ENCODE measurements at places on chromosomes 1 and 21. TPM values are rescaled to one million over a fixed set of nuclear protein-coding genes. Genes with fewer than 3 reads are reported as not detected.
A peak's percentile ranks its signal among the peaks of the same experiment; 100 is the strongest.

The PPIAL4G gene
- not detected for total RNA-seq

The FRRS1 gene
- total RNA-seq = 2.8 TPM

The BTBD19 gene
- total RNA-seq = 2.8 TPM

DNA sequence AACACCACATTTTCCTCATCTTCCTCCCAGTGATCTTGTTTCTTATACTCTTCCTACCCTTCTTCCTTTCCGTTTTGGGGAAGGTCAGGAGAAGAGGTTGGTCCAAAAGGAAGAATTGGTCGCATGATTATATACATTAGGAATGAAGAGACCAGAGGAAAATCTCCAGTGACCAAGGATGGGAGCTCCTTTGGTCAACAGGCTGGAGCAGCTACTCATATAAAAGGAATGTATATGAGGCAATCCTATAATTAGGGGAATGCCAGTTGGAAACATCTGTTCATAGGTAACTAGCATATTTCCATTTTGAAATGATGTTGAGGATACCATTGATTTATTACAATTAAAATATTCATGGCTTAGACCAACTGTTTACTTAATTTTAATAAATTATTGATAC, 114.5 kb downstream of the LRRC40 start:
- DNase-seq = no peak

DNA sequence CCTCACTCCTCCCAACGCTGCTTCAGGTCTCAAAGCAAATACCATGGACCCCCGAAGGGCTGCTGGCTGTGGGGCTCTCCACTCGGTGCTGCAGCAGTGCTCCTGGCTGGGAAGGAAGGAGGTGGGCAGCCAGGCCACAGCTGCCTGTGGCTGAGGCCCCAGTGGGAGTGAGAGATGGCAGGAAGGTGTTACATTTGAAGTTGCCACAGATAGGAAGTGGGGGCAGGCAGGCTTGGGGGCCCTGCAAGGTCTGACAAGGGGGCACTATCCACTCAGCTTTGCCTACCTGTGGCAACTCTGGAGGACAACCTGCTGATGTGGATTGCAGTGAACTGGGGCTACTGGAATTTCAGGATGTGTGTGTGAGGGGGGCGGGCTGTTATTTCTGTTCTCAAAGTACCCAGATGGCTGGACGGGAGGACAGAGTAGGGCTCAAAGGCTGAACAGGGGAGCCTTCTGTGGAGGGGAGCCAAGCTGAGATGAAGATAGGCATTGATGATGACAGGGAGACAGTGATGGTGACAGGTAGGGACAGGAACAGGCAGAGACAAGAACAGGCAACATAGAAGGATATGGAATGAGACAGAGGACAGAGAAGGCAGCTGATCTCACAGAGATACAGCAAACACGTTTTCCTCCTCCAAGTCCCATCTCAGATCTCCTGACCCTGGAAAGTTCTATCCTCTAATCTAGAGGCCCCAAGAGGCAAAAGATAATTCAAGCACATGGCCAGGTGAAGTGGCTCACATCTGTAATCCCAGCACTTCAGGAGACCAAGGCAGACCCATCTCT, 1.8 kb downstream of the ZNF683 start:
- DNase-seq = no peak

DNA sequence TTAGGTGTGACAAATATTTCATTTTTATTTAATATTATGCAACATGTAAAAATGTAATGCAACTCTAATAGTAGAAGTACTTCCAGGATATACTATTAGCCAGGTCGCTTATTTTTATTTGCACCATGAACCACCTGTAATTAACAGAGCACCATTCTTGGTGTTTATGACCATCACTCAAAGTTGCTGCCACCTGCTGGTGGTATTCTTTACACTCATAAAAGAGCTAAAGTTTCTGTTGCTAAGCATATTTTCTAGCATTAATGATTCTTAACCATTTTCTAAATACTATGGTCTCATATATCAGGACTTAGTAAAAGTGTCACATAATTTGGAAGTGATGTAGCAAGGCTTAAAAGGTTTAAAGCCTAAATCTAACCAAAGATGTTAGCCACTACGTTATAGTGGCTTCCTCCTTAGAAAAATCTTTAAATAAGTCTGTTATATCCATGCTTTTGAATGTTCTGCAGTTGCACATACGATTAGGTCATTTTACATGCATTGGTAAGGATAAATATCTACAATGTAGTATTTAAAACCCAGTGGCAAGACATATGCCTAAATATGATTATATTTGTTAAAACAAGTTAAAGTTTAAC, 244.5 kb downstream of the NEGR1 start:
- DNase-seq = no peak

DNA sequence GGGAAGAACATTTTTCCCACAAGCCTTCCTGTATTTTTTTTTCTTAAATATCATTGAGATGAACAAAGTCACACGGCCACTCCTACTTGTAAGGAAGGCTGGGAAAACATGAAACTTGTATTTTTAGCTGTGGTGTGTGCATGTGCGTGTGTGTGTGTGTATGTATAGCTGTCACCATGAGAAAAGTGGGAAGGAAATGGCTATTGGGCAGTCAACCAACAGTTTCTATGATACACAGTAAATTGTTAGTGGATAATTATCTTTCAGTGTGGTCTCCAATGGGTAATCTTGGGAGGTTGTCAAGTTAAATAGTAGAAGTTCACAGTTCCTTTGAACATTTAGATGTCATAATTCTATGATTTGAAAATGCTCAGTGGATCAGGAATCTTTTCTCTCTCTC, 132.7 kb upstream of the USP24 start:
- DNase-seq = no peak

The NPPB gene
- 5.1 TPM for total RNA-seq

DNA sequence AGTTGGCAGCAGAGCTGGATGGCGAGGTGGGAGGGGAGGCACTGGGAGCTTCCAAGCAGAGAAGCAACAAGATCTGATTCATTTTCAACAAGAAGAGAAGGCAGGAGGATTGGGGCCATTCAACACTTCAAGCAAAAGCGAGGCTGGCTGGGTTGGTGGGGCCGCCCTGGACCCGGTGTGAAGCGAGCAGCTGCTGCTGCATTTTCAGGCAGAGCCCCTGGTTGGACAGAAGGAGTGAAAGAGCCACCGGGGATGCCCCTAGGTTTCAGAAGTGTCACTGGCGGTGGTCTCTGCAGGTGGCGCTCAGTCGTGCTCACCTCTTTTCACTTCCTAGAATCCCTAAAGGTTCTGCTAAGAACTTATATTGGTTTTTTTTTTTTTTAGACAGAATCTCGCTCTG, 18.0 kb downstream of the SLC2A7 start:
- peak; percentile 37 for DNase-seq

DNA sequence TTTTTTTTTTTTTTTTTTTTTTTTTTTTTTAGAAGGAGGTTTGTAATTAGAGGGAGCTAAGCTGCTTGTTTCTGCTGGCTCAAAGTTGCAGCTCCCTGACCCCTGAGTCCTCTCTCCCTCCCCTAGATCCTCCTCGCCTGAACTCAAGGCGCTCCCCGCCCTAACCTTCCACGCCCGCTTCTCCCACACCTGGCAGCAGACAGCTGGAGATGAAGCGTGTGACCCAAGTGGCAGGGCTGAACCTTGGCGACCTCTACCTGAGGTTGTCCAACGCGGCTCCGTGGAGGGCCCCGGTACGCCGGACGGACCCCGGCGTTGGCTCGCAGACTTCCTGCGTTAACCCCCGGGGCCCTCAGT, 795 bp downstream of the NGF start:
- DNase-seq = no peak

- no peak for DNase-seq
Measured at GRCh38 chr1:228906223-228906860, 171.1 kb downstream of the RHOU start.

- DNase-seq = no peak
Measured at GRCh38 chr1:204563307-204563706, 47.1 kb downstream of the MDM4 start.

The TFF2 gene
- not detected for total RNA-seq

The SPRR2D gene
- not detected for total RNA-seq

Data from Right ventricle myocardium inferior (tissue), 1 donor.